Uterus (tissue), 4 donors: ENCODE measurements at places on chromosomes 16 and 17. TPM values are rescaled to one million over a fixed set of nuclear protein-coding genes. Genes with fewer than 3 reads are reported as not detected.

Gene ZNF174
- total RNA-seq = 13.5 TPM

Gene ZFP3
- total RNA-seq = 7.9 TPM

Gene KRTAP1-5
- total RNA-seq = not detected

Gene PNMT
- 4.7 TPM for total RNA-seq

Gene UNC119
- 20.7 TPM for total RNA-seq

DNA sequence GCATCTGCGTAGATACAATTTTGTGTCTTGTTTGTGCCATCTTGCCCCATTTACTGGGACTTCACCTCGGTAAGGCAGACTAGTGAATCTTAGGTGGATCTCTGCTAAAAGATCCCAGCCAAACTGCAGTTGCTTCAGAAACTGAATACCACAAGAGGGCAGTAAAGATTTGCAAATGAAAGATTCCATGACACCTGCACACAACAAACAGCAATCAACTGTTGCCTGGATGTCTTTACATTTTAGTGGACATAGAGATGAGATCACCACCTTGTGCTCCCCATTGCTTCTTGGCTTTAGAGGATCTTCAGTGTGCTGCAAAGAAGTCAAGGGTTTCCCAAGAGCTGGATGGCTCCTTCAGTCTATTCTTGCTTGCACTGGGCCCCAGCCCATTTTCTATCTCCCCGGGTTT, 119.2 kb upstream of the CACNG5 start:
- DNase-seq = no peak

- no peak for DNase-seq
Observed at GRCh38 chr16:53511084-53511402, 8.0 kb upstream of the AKTIP start.

DNA sequence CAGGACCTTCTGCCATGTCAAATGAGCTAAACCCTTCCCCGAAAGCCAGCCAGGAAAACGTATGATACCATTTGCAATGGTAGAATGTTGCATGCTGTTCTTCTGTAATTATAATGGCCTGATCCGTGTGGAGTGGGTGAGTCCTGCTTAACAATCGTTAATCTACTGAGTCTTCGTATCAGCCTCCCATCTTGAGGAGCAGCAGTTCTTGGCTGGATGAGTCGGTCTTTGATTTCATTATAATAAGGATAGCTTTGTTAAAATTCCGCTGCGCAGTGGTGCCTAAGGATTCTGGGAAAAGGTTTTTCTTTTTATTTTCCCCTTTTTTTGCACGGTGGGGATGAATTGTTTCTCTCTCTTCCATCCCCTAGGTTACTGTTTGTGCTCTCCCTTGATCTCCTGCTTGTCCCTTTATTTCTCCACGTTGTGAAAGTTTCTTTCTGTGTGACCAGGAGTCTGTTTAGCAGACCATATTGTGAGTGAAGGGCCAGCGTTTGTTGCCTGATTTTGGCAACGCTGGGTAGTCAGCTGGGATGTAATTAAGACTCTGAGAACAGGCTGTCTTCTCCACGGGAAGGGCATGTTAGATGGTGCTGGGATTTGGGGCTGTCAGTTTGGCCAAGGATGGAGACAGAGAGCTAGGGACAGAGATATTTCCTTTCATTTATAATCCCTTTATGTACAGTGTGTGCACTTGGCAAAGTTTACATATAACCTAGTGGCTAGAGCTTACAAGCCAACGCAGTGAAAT, 263.0 kb downstream of the FTO start:
- DNase-seq = no peak

DNA sequence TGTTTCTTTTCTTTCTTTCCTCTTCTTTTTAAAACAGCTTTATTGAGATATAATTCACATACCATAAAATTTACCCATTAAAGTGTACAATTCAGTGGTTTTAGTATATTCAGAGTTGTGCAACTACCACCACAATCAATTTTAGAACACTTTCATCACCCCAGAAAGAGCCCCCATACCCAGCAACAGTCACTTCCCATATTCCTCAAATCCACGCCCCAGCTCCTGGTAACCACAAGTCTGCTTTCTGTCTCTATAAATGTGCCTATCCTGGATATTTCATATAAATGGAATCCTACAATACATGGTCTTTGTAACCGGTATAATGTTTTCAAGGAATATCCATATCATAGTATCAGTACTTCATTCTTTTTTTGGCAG, 19.4 kb downstream of the RARA start:
- no peak for DNase-seq

DNA sequence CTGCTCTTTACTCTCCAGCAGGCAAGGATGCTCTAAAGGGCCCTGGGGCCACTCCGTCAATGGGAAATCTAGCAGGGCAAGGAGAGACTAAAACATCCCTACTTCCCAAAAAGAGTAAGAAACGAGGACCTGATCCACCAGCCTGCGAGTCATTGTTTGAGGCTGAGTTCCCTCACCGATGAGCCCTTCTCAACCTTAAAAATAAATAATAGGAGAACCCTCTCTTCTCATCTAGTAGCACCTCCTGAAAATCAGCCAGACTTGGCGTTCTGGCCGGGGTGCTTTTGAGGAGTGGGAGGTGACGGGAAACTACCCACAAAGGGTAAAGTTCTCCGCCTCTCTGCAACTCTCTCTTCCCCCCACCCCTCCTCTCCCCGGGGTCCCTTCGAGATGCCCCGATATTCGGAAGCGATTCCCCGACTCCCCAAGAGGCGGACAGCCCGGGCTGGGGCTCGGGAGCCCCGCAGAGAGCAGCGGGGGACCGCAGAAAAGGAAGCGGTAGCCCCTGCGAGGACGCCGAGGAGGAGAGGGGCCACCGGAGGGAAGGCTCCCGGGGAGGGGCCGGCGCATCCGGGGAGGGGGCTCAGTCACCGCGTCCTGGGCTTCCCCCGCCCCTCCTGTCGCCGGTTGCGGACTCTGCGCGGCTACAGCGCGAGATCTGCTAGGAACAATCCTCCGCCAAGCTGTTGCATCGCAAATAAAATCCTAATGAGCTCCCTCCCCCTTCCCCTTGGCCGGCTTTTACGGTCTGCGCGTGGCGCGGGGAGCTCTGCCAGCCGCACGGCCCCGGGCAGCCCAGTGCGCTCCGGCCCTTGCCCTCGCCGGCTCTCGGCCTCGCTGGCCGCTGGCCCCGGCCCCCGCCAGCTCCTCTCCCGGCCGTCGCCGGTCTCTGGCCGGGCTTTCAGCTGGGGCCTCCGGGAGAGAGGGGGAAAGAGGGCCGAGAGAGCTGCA, 1.3 kb downstream of the HOXB9 start:
- no peak for DNase-seq

DNA sequence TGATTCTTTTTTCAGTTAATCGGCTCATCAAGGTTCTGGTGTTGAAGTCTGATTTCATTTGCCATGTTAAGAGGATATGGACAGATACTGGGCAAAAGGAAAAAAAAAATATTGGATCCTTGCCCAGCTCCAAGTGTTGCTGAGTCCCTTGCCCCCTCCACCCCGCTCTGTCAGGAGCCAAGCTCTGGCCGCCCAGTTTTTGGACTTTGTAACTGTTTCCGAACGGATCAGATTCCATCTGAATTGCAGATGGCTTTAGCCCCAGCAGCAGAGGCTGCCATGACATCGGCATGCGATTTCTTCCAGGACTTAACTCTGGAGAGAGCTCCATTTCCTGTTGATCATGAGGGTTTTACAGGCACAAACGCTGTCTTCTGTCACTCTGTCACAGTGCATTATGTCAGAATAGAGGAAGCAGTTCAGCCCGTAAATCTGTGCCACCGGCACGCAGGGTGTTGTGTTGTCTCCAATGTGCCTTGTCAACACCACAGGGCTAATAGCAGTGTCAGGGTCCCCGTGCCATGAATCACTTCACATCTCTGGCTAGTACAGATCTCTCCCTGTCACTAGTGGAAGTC, 615.6 kb downstream of the MAF start:
- DNase-seq = no peak

GRCh38 chr17:43338886-43339516, 59.8 kb upstream of the ARL4D start:
- peak; percentile 71 for DNase-seq

DNA sequence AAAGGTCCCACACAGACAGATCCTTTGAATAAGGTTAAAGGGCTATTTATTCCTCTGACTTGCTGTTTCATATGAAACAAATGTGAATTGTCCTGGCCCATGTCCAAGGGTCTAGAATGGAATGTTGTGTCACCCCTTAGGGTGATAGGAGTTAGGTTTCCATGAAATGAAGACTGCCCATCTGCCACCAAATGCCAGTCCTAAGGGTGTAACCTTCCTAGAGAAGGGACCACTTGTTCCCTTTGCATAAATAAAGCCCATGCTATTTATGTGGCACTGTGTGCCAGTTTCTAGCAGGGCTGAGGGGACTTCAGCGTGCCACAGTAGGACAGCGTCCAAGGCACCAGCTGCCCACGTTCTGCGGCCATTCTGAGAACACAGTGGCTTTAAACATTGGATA, 171.3 kb downstream of the ABCA8 start:
- DNase-seq = no peak

DNA sequence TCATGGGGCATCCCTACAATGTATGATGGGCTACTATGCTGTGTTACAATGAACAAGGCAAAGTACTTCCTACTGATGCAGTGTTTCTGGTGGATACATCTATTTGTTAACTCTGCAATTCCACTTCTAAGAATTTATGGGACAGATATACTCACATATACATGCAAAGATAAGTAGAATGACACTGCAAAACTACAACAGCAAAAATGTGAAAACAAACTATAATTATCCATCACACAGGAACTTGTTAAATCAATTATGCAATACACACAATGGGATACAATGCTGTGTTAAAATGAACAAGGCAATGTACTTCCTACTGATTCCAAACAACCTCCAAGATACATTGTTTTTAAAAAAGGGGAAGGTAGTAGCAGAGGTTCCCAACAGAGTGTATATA, 3.2 kb downstream of the DDX52 start:
- no peak for DNase-seq

DNA sequence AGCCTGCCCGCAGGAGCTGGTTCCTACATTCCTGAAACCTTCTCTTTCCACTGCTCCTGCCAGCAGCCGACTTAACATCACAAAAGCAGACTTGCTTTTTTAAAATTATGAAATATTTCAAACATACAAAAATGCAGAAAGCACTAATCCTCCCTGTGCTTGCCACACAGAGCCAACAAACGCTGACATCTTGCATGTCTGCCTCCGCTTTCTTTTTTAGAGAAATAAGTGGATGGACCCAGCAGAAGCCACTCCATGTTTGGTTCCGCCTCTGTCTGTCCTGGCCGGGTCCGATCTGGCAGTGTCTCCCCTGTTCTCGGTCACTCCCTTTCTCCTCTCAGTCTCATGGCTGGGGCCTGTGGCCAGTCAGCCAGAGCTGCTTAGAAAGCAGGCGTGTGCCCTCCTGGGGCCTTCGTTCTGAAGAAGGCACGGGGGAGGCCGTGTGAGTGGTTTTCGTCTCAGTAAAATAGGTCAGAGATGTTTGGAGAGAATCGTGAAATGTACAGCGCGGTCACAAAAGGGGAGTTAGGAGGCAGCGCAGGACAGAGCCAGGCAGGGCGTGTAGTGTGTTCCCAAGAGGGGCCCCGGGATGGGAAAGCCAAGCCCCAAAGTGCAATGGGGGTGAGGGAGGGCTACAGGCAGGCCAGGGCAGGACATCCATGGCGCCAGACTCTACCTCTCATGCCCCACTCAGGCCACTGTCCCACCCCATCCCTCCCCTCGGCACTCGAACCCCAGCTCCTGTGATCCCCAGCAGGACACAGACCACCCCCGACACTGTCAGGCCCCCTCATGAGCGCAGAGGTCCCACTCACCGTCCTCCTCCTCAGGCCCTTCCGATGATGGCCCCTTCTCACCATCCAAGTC, 23.2 kb downstream of the MXRA7 start:
- DNase-seq = peak; percentile 78

DNA sequence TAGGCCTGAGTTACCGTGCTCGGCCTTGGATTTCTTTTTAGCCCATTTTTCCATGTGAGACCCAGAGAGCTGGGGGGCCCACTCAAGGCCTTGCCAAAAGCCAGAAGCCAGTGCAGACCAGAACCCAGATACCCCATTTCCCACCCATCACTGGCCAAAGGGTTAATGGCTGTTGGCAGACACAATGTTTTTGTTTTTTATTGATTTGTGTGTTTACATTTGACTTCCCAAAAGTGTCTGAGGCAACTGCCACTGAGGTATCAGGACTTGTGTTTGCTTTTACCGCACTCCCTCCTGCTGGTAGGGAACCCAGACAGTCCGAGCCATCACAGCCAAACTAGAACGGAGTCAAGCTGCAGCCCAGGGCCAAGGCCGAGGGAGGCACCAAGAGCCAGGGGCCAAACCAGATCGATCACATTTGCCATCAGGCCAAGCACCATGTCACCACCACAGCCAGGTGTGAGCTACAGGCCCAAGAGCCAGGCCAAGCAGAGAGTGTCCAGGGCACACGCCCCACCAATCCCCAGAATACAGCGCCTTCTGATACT, 7.7 kb upstream of the TNFSF12 start:
- DNase-seq = no peak

GRCh38 chr16:1963806-1964505, 670 bp downstream of the RPS2 start:
- DNase-seq = no peak

- DNase-seq = no peak
Observed at GRCh38 chr17:83024218-83024971, 55.0 kb upstream of the METRNL start.

DNA sequence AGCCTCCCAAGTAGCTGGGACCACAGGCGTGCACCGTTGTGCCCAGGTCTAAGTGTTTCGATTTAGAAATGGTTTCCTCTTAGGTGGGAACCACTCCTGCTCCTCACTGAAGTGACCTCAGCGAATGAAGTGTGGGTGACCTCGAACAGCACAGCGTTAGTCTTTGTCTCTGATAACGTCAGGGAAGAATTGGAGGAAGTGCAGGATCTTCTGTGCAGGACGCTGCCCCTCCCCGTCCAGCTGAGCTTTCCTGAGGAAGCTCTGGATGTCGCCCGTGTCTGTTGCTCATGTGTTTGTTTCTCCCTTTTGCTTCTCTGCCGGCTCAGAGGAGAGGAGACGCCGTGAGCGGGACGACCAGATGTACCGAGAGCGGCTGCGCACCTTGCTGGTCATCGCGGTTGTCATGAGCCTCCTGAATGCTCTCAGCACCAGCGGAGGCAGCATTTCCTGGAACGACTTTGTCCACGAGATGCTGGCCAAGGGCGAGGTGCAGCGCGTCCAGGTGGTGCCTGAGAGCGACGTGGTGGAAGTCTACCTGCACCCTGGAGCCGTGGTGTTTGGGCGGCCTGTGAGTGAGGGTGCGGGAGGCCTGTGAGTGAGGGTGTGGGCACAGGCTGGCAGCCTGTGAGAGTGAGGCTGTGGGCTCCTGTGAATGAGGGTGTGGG, 15.6 kb downstream of the SPG7 start:
- DNase-seq = no peak

DNA sequence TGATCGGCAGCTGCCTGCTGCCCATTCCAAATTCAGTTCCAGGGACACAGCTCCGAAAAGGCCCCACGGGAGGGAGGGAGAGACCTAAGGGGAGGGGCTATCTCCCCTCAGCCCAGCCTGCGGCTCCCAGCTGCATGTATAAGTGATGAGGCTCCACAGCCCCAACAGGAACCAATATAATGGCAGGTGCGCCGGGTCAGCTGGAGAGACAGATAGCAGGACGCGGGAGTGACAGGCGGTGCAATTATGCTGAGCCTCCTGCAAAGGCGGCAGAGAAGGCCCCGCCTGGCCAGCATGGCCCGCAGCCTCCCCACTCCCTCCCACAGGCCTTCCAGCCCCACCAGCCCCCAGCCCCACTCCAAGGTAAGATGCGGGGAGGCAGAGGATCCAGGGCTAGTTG, 8.1 kb upstream of the C1QL1 start:
- DNase-seq = no peak

- DNase-seq = peak; percentile 12
Observed at GRCh38 chr17:83183951-83184506, 104.6 kb downstream of the METRNL start.
